ENCODE measurements at places on chromosomes 3 and 15. TPM values are rescaled to one million over a fixed set of nuclear protein-coding genes. Genes with fewer than 3 reads are reported as not detected.

GRCh38 chr3:39291903-39292329 is 12.1 kb upstream of the CX3CR1 start:
- no peaks in the 10 kb centered on the region for H3K4me1 ChIP-seq
- H3K36me3 ChIP-seq: no peaks in the 10 kb centered on the region
- H3K27ac ChIP-seq: no peak overlapping the region
- no peaks in the 10 kb centered on the region for H3K27me3 ChIP-seq
- DNase-seq: peak; percentile 36

The TSPAN3 gene
- 398 TPM for total RNA-seq

DNA sequence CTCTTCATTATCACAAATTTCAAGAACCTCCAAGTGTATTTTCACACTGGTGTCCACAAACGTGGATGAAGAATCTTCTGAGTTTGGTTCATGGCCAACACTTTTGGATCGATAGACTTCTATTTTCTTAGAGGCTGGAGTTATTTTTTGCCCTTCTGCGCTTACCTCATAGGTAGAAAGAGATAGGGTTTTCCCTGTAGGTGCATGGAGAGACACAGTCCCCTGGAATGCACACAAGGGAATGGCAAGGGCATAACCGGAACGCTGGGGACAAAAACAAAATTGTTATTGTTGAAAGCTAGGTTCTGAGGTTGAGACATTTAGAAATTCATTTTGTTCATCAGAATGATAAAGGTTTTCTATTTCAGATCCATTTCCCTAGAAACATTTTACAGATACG is 13.7 kb upstream of the DHX36 start:
- H3K4me1 ChIP-seq: no peaks in the 10 kb centered on the region
- no peaks in the 10 kb centered on the region for H3K36me3 ChIP-seq
- no peak for DNase-seq
- no peaks in the 10 kb centered on the region for H3K27me3 ChIP-seq
- H3K27ac ChIP-seq: no peak overlapping the region

The GPR149 gene
- not detected for total RNA-seq

GRCh38 chr3:45486926-45487325 is 98.5 kb downstream of the LARS2 start:
- no peaks in the 10 kb centered on the region for H3K4me1 ChIP-seq
- no peak overlapping the region for H3K4me3 ChIP-seq
- no peaks in the 10 kb centered on the region for H3K36me3 ChIP-seq

- no peaks in the 10 kb centered on the region for H3K36me3 ChIP-seq
- H3K27me3 ChIP-seq: no peaks in the 10 kb centered on the region
- H3K27ac ChIP-seq: no peak within 1 kb of the TSS
- DNase-seq: no peak
Measured at GRCh38 chr3:149221783-149222517, at the start of gene CP. Gene CP (minus strand): TSS chr3:149221829. CDS start chr3:149221792, 37 bp downstream.

Data from breast epithelium (tissue), 4 donors.